ENCODE measurements at places on chromosomes 16 and 17.

- DNase-seq = no peak
Measured at GRCh38 chr16:83942815-83943515, 10.1 kb upstream of the OSGIN1 start.

DNA sequence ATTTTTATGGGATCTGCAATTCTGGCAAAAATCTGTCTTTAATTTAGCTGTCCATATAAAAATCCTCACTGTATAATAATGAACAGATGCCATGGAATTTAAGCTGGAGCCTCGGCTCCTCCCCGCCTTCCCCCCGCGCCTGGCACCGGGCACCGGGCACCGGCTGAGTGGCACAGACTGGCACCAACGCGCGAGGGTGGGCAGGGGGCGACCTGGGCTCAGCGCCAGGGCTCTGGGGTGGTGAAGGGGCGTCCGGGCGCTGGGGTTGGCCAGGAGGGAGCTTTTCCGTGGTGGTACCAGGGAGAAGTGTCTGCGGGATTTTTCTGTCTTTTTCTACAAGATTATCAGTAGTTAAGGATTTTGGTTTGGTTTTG, 9.1 kb downstream of the NEUROD2 start:
- no peak for DNase-seq

- peak; percentile 46 for DNase-seq
Measured at GRCh38 chr17:39676198-39676819, 8.1 kb downstream of the PNMT start.

GRCh38 chr17:81314398-81315081, 19.4 kb upstream of the SLC38A10 start:
- no peak for DNase-seq

GRCh38 chr16:30605158-30605557, 5.0 kb downstream of the ZNF689 start:
- no peak for DNase-seq

DNA sequence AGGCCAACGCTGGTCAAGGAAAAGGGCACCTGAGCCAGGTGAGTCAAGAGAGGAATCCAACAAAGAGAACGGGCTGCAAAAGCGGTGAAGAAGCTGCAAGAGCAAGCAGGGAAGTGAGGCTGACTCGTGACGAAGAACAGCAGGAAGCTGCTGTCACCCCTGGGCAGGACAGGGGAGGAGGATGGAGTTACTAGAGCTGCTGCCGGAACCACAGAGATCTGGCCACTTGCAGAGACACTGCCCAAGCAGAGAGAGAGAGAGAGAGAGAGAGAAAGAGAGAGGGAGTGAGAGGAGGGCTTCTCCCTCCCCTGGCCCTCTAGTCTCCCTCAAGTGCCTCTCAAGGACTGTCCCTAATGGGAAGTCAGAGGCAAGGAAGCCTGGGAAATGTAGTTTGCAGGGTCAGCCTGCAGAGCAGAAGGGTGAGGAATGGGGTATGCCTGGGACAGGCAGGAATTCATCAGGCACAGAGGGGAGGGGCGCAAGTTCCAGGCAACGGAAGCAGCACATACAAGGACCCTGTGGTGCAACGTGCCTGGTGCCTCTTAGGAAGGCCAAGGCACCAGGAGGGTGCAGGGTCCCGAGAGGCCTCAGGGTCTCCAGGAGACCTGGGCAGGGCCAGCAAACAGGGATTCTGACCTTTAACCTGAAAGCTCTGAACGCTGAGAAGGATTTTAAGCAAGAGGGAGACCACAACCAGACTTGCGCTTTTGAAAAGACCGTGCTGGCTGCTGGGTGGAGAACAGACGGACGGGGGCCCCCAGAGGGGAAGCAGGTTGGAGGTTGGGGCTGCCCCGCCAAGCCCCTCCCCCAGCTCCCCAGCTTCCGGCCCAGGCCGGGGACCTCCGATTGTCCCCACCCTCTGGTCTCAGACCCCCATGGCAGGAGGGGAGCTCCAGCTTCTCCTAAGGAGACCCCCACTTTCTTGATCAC, 45.8 kb upstream of the CIBAR2 start:
- DNase-seq = no peak

GRCh38 chr16:58537124-58537906, 22.0 kb downstream of the SETD6 start:
- DNase-seq = no peak

DNA sequence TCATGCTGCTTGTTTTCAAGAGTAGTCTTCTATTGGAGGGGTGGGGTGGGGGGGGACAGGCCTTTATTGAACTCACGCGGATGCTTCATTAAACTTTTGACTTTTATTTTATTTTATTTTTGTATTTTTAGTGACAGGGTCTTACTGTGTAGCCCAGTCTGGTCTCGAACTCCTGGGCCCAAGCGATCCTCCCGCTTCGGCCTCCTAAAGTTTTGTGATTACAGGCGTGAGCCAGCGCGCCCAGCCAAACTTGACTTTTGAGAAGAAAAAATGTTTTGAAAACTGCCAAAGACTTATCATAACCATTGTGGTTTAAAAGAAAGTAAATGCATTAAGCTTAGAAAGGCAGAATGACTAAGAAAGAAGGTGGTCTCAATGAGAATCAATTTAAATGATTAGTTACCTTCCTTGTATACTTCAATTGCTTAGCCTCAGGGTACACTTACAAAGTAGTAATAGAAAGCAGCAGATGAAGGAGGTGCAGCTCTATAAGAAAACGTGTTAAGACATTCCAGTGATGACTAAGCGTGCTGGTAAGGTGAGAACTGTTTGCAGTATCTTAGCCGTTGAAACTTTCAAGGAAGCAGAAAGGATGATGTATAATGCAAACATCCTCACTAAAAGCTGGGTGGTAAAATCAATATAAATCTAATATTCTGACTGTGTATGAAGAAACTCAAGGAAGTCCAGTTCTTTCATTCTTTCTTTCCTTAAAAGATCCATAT, 1.2 kb downstream of the AP2B1 start:
- DNase-seq = peak; percentile 50
